Right cardiac atrium (tissue), 5 donors: ENCODE measurements at places on chromosomes 5 and 9. TPM values are rescaled to one million over a fixed set of nuclear protein-coding genes. Genes with fewer than 3 reads are reported as not detected.
A peak's percentile ranks its signal among the peaks of the same experiment; 100 is the strongest.

- DNase-seq = no peak
These were observed 1.5 kb downstream of the SPAAR start for GRCh38 chr9:35910613-35911359.

DNA sequence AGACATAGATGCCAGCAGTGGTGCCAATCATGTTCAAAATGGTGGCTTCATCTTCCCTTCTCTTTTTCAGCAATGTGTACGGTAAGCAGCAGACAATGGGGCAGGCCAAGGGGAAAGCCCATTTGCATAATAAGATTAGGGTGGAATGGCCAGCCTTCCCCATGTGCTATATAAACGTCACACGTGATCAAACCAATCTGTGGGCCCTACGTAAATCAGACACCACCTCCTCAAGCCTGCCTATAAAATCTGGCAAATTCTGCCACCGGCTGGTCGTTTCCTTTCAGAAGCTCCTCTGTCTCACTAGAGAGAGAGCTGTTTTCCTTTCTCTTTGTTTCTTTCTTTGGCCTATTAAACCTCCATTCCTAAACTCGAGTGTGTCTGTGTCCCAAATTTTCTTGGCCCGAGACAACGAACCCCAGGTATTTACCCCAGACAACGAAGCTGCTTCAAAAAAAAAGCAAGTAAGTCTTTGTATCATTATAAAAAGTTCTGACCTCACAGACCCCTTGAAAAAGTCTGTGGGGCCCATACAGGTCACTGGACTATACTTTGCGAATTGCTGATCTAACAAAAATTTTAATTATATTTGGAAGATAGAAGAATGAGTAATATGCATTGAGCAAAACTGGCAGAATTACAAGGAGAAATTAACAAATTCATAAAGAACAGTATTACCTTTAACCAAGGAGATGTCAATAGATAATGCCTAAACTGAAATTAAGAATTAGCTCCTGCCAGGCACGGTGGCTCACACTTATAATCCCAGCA, 15.2 kb downstream of the ZBTB5 start:
- no peak for DNase-seq

The FBXO10 gene
- 3.5 TPM for polyA plus RNA-seq

The PCDHGA7 gene
- 1.8 TPM for polyA plus RNA-seq

DNA sequence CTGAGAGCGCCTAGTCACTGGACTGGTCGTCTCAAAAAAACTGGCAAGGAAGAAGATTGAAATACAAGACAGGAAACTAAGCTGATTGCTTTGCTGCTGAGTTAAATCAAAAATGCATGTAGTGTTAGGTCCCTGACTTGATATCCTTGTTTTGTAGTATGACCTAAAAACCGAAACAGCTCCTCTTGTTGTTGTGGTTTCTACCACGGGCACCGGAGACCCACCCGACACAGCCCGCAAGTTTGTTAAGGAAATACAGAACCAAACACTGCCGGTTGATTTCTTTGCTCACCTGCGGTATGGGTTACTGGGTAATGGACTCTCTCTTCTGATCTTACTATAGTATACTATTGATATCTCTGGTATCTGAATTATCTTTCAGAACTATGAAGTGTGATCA, 4.3 kb downstream of the MTRR start:
- no peak for DNase-seq

GRCh38 chr5:60945813-60946187, 795 bp downstream of the NDUFAF2 start:
- DNase-seq = peak; percentile 60

DNA sequence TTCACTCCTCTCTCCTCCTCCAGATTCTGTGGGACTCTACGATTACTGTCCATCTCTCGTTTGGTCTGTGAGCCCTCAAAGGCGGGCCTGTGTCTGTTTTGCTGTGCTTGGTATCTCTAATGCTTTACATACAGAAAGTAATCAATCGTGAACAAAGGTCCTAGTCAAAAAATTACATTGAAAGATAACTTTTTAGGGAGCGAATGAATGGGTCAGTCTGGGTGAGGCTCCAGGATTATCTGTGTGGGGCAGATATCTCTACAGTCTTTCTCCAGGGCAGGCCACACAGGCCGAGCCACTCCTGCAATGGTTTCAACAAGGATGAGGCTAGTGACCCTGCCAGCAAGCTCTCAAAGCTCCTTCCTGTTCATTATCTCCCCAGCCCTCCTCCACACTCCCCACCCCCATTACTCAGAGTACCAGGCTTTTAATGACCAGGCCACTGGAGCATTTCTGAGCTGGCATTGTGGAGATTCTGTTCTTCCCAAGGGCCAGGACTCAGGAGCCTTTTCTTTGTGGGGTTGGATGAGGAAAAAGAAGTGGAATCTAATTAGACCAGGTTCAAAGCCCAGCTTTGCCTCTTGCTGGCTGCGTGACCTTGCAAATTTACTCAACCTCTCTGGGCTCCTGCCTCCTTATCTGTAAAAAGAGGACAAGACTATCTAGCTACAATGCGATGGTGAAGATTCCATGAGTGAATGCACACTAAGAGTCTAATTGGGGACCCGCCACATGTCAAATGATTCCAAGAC, 10.2 kb downstream of the CORO2A start:
- no peak for DNase-seq

DNA sequence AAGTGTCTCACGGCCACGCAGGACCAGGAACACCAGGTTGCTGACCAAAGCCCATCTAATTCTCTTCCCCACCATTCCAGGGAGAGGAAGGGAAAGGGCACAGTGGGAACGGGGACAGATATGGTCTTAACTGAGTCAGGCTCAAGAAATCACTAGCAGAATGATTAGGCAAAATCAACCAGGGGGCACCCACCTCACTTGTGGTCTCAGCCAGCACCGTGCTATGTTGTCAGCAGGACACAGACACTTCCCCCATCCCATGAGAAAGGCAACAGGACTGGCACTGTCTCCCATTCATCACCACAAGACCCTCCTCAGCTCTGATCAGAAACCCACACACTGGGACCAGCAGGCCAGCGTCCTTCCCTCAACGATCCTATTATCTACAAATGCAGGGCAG, 2.9 kb downstream of the BICD2 start:
- no peak for DNase-seq

DNA sequence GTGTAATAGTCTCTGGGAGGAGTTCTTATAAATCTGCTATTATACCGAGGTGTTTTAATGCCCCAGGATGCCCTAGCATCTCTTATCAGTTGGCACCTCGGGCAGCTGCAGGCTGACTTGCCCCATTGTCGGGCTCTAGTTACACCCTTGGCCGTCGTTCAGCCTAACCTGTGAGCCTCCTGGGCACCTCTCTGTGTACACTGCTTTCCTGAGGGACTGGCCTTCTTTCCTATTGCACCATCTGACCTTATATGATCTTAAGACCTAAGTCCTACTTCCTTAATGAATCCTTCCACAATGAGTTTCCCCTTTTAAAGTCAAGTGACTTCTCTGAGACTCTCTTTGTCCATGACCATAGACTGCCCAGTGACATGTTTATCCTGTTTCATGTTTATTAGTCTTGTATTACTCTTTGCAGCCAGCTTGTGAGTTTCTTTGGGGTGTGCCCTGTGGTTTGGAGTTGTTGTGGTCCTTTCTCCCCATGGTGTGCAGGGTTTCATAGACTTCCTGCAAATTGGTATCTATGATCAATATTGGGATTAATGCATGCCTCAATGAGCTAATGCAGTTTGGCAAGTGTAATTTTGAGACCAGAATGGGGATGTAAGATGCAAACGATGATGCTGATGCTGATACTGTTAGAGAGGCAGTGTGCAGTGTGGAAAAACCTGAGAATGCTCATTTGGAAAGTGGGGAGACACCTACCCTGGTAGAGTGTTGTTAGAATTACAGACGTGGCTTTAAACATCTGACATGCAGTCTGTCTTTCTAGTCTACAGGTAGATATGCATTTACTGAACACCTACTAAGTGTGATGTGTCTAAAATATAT, 4.9 kb downstream of the DAPK1 start:
- no peak for DNase-seq

- peak; percentile 41 for DNase-seq
These were observed 2.9 kb downstream of the NRARP start for GRCh38 chr9:137299203-137299565.

DNA sequence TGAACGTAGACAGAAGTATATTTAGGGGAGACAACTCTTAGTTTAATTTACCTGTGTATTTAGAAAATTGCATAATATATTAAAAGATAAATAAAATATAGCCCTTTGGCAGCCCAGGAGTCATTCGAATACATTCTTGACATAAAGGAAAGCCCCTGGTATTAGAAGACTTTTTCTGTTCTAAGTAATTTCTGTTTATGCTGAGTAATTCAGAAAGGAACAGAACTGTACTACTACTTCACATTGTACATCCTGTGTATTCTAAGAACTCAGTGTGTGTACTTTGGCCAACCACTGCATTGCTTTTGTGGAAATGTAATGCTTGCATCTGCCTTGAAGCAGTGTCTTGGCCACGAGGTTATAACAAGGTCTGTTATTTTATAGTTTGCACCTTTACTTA, 136.4 kb downstream of the KDM4C start:
- DNase-seq = no peak

GRCh38 chr5:110058175-110058574, 368.4 kb downstream of the MAN2A1 start:
- no peak for DNase-seq

The SLC6A3 gene
- not detected for polyA plus RNA-seq

The COX7C gene
- 4,067 TPM for polyA plus RNA-seq

The LTC4S gene
- 18.6 TPM for polyA plus RNA-seq

GRCh38 chr5:148793261-148793660, 33.1 kb upstream of the ADRB2 start:
- no peak for DNase-seq

DNA sequence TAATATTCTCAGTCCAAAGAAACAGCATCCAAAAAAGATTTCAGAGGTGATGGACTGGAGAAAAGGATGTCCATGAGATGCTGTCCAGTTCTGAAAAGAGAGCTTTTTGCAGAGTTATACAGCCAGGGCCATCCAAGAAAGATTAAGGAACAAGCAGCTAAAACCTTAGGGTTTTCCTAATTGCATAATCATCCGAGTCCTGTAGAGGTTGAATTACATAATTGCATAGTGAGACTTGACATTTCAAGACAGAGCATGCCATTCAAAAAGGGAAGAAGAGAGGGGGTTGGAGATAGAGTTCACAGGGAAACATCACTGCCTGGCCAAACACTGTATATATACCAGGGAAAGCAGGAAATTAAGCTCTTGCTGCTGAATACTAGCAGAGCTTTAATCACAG, 1729.2 kb upstream of the WWC1 start:
- DNase-seq = no peak

The CACFD1 gene
- 12.8 TPM for polyA plus RNA-seq

- DNase-seq = no peak
These were observed 156.3 kb upstream of the FST start for GRCh38 chr5:53323943-53324642.

The HTR4 gene
- 1.3 TPM for polyA plus RNA-seq

DNA sequence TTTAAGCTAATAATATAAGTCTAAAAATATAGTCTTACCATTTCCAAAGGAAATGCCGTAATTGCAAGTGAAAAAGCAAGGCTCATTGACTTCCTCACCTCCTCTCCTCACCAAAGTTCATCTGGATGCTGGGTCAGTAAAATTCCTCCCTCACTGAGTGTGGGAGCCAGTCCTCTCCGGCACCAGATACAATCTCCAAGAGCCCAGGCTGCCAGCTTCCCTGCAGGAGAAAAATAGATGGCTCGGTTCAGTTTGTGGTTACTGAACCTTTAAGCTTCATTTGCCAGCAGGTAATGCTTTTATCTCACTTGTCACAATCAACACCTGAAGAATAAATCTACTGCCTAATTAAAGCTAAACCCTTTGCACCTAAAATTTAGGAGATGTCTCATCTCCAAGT, 115.3 kb upstream of the VLDLR start:
- DNase-seq = no peak

The FOXD4L6 gene
- not detected for polyA plus RNA-seq

The ANKRD31 gene
- 0.05 TPM for polyA plus RNA-seq

- peak; percentile 83 for DNase-seq
These were observed 1.8 kb upstream of the ENG start for GRCh38 chr9:127856094-127856728.

DNA sequence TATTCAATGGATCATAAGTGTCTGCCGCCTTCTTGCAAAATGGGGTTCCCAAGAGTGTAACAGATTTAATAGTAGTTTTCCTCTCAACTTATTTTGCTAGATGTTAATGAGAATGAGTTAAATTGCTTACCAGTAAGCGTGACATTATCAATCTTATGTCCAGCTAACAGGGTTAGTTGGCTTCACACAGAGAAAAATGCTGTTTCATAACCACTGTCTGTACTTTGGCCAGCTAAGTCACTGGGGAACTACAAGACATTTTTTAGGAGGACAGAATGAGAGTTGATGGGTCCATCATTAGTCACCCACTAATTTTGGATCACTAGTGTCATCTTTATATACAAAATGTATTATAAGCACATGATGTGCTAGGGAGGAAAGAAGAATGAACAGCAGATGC, 1.4 kb downstream of the CDC37L1 start:
- DNase-seq = no peak

- DNase-seq = no peak
These were observed 182.7 kb downstream of the PAPPA start for GRCh38 chr9:116336133-116336862.

The PCDHA7 gene
- 0.02 TPM for polyA plus RNA-seq

- no peak for DNase-seq
These were observed 650 bp downstream of the DCTN4 start for GRCh38 chr5:150758203-150758530.

The LRRC70 gene
- 3.8 TPM for polyA plus RNA-seq

DNA sequence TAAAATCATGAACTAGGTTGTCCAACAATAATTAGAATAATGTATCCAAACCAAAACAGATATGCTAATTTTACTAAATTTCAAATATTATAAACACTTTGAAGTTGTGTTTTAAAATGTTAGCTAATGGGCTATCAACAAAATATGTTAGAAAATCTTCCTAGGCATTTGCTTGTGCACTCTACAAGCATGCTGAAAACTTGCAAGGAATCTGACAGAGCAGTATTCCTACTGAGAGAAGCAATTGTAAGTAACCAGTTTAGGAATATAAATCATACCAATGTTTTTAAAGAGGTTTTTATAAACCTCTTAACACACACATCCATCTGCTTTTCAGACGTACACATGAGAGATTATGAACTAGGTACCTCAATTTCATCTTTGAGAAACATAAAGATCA, 228.4 kb upstream of the TBCA start:
- no peak for DNase-seq

The AJM1 gene
- polyA plus RNA-seq = 4.3 TPM

GRCh38 chr9:129879991-129880653, 44.9 kb downstream of the USP20 start:
- no peak for DNase-seq

GRCh38 chr9:13500034-13500433, 220.5 kb upstream of the MPDZ start:
- no peak for DNase-seq

GRCh38 chr5:126354858-126355731, 68.1 kb upstream of the GRAMD2B start:
- DNase-seq = no peak

The AGXT2 gene
- not detected for polyA plus RNA-seq

The KLF4 gene
- 44.1 TPM for polyA plus RNA-seq

DNA sequence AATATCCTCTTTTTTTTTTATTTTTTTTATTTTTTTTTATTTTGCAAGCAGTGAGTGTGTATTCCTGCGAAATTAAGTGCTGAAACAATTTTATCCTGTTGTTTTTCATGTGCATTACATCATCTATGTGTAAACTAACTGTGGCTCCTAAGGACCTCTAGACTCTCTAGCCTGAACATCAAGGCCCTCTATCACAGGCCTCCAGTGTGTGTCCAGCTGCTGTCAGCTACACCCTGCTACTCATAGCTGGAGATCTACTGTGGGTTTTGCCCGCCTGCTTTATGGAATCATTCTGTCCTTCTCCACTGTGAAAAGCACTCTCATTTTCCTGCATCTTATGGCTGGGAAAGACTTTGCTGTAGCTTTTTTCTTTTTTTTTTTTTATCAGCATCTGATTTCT, 157.8 kb downstream of the KCTD16 start:
- no peak for DNase-seq
